ENCODE measurements at places on chromosomes 12 and 14.

GRCh38 chr14:52263190-52263589, 4.3 kb upstream of the PTGDR start:
- no peak for DNase-seq

- no peak for DNase-seq
Measured at GRCh38 chr12:15278816-15279658, 43.3 kb upstream of the PTPRO start.

DNA sequence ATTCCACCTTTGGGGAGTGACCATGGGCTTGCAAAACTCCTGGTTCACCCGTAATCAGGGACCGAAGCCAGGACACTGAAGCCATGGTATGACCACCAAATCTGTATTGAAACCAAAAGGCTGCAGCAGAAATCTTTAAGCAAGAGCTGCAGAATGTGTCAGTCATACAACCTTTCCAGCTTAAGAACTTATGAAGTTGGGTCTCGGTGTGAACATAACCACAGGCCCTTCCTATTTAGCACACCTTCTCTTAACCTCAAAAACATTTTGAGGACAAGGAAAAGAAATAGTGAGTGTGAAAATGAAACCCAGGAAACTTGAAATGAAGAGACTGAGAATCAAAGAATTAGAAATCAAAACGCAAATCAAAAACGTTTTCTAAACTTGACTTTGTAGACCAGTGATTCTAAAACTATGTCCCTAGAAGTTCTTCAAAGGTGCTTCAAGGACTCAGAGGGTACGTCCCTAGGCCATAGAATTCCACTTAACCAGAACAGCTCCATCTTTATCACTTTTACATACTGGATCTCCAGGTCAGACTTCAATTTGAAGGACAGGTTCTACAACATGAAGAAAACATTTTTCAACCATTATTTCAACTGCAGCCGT, 231.6 kb upstream of the GRIP1 start:
- DNase-seq, result no peak

DNA sequence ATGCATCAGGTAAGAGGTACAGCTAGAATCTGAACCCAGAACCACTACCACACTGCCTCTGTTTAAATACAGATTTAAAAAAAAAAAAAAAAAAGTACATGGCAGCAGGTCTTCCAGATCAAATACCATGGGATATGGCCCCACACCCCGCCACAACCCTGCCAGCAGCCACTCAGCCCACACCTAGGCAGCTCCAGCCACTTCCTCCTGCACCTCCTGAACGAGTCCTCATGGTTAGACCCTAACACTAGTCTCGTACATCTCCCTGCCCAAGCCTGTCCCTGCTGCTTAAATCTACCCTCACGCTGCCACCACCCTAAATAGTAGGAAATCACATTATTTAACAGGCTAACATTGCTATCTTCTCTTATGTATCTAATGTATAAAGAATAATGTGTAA, 12.6 kb downstream of the SETD3 start:
- no peak for DNase-seq

GRCh38 chr12:87369161-87369560, 660.0 kb downstream of the C12orf50 start:
- DNase-seq, result no peak

DNA sequence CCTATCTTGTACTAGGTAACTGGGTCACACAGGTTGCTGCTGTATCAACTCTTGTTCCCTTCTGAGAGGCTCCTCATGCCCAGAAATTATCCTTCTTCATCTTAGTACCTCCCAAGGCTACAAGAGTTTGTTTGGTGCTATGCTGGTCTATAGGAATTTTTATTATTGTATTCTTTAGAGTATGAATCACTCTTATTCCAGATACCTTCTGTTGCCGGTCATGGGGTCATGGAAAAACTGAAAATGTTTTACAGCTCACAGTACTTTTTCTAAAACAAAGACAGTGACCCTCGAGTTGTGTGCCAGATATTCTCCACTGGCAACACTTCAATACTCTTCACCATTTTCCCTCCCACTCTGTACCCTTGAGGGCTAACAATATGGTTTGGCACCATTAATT, 1598.0 kb upstream of the TMEM132C start:
- no peak for DNase-seq

- no peak for DNase-seq
Measured at GRCh38 chr12:4322726-4323125, 1.7 kb downstream of the TIGAR start.

GRCh38 chr12:110246636-110247339, 34.3 kb upstream of the ATP2A2 start:
- DNase-seq, result no peak

- DNase-seq, result no peak
Measured at GRCh38 chr12:11752403-11753149, 103.1 kb downstream of the ETV6 start.

- DNase-seq, result no peak
Measured at GRCh38 chr12:120290609-120291305, 946 bp downstream of the RNU4-2 start.

GRCh38 chr14:60840313-60840712, 105.8 kb downstream of the MNAT1 start:
- DNase-seq, result no peak

GRCh38 chr12:48005001-48005749, 899 bp upstream of the COL2A1 start:
- no peak for DNase-seq
